PC-3 (cell line): ENCODE measurements at places on chromosomes 4 and X.

DNA sequence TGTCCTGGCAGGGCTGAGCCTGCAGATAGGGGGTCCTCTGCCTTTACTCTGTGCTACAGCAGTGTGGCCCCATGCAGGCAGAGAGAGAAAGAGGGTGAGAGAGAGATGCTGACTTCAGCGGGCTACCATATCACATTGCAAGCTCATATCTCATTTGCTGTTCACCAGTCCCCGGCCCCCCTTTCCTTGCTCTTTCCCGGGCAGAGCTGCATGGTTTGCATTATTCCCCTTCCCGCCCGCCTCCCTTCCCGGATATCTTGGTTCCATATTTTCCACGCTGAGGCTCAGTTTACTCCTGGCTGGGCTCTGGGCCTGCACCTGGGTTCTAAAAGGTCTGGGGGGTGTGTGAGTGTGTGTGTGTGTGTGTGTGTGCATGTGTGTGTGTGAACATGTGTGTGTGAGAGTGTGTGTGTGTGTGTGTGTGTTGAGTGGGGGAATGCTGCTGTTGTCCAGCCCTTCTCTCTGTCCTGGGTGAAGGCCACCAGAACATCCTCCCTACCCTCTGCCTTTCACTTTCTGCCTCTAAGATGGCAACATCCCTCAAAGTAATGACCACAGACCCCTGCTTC lies 63.5 kb downstream of the PJA1 start:
- no peak for DNase-seq

GRCh38 chr4:19739101-19739651 lies 512.5 kb upstream of the SLIT2 start:
- DNase-seq: peak; percentile 84

GRCh38 chrX:19723427-19723826 lies 164.0 kb downstream of the SH3KBP1 start:
- no peak for DNase-seq

DNA sequence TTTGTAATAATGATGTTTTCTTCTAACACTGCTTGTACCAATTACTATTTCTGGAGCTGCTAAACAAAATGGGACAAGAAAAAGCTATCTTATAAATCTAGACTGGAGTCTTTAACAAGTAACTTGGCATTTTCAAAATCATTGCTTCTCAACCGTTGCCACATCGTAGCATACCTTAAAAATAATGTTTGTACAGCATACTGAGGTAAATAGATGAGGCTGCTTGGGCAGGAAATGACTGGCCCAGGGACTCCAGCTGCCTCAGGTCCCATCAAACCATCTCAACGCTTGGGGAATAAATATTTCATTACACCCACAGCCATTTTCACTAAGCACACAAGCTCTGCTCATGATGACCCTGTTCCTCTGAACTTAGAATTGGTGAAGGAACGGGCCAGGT lies 115.1 kb downstream of the SPANXA1 start:
- peak; percentile 77 for DNase-seq

DNA sequence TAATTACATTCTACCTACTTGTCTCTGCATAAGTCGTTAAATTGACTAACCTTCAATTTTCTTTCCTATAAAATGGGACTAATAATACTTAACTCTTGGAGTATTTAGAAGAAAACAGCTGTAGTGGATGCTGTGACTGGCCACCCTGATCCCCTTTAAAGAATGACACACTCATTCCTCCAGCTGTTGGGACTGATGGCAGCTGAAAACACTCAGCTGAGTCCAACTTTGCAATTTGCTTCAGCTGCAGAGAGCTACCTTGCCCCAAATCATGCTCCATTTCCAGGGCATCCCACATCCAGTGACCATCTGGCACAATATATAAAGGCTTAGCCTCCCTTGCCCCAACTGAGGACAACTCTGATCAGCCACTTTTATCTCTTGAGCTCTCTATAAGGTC lies 89.1 kb downstream of the MID1IP1 start:
- DNase-seq: no peak

GRCh38 chr4:57110640-57111511 lies 691 bp upstream of the IGFBP7 start:
- DNase-seq: no peak

DNA sequence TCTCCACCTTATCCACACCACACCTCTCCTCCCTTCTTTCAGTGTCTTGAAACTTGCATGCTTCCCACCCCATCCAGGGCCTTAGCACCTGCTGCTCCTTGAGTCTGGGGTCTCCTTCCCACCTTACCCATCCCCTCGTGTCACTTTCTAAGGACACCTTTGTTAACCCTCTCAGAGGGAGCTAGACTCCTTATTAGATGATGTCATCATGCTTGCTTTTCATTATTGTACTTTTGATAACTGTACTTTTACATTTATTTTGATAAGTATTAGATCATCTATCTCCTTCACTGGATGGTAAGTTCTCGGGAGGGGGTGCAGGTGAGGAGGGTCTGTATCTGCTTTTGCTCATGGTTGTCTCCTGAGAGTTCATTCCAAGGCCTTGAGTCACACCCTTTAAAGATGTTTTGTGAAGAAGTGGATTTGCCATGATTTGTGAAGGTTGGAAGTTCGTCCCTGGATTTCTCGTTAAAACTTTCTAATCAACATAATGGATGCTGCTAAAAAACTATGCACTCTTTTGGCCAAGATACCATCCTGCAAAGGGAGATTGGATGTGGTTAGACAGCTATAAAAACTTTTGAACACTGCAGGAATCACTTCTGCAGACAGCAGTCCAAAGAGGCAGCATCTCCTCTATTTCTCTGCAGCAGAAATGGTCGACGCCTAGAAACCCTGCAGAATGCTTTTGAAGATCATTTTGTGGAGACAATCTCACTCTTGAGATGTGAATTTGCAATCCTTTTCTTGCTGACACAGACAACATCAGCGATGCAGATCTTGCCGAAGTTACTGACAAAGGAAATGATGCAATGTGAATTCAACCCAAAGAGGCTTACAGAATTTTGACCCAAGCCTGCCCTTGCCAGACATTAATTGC lies 69.6 kb downstream of the ENPP6 start:
- DNase-seq: no peak

DNA sequence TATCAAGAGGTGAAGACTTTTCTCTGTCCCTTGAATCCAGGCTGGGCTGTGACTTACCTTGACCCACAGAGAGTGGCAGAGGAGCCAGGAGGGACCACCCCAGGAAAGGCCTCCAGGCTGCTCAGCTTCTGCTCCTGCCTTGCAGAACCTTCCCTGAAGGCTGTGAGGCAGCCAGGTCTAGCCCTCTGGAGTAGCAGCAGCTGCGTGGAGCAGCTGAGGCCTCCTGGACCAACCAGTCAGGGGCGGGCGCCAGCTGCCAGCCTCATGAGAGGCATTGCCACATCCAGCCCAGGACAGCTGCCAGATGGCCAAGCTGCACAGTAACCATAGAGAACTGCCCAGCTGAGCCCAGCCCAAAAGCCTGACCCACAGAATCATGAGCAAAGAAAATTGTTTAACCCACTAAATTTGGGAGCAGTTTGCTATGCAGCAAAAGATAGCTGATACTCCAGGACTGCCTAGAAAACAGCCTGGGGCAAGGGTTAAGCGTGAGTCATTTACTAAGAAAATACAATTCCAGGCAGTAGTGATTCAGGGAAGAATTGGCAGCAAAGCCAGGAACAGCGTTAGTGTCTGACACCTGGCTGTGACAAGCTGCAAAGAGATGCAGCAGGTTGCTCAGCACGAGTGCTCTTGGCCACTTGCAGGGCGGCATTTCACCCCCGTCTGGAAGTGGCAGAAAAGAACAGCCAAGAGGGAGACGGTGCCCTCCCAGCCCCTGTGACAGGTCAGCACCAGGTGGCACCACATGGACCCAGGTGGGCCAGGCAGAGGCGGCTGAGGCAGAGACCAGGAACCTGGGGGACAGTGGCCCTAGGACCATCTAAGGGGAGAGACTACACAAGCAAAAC lies 14.7 kb upstream of the PDE6B start:
- peak; percentile 95 for DNase-seq

DNA sequence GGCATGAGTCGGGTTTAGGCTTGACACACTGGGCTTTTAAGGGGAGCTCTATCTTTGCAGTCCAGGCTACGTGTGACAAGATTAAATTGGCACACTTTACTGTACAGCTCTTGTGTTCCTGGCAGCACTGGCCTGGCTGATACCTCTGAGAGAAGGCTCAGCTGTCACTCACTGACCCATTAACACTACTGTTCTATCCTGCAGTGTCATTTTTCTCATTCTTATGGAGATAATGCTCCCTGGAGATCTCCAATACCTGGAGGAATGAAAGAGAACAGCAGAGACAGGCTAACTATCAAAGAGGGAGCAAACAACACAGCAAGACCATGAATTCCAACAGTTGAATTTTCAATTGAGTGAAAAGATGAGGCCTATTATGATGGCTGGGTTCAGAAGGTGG lies 1.7 kb upstream of the PDHA2 start:
- no peak for DNase-seq

GRCh38 chr4:31787701-31788100 lies 1067.5 kb downstream of the PCDH7 start:
- DNase-seq: no peak

GRCh38 chrX:84221181-84221580 lies 33.2 kb upstream of the RPS6KA6 start:
- no peak for DNase-seq

DNA sequence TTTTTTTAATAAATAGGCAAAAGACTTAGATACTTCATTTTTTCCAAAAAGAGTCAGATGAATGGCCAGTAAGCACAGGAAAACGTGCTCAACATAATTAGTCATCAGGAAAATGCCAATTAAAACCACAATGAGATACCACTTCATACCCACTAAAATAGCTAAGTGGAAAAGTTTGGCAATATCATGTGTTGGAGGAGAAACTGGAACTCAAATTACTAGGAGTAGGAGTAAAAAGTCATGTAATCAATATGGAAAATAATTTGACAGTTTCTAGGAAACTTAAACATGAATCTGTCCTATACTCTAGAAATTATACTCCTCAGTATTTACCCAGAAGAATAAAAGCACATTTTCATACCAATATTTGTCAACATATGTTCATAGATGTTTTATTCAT lies 449.8 kb downstream of the INPP4B start:
- peak; percentile 30 for DNase-seq

DNA sequence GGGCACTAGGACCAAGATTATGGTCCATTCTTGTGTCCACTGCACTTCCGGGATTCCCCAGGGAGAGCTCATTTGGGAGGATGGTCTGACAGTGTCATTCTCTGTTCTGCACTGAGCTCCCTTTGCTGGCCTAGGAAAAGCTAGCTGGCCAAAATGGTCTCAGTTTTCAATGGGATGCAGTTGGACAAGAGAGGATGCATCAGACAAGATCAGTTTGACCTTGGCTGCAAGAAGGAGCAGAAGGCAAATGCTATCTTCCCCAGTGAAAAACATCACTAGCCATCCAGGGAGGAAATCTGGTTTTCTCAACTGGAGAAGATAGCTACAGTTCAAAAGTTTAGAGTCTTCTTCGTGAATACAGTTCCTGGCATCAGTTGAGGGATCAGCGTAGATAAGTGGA lies 221.1 kb downstream of the PTTG2 start:
- no peak for DNase-seq

DNA sequence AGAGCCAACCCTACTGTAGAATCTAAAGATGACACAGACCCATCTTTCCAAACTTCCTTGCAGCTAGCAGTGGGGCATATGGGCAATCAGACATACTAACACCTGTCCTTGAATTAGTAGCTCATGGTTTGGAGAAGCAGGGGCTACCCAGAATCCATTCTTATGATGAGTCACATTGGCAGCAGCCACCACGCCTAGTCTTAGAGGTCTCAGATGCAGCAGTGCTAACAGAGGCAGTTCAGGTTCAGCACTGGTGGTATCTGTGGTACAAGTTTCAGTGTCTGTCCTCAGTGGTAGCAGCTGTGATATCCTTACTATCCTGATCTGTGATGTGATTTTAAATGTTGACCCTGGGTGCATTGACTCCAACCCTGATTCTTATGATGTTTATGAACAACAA lies 68.1 kb downstream of the FRMPD4 start:
- peak; percentile 24 for DNase-seq

DNA sequence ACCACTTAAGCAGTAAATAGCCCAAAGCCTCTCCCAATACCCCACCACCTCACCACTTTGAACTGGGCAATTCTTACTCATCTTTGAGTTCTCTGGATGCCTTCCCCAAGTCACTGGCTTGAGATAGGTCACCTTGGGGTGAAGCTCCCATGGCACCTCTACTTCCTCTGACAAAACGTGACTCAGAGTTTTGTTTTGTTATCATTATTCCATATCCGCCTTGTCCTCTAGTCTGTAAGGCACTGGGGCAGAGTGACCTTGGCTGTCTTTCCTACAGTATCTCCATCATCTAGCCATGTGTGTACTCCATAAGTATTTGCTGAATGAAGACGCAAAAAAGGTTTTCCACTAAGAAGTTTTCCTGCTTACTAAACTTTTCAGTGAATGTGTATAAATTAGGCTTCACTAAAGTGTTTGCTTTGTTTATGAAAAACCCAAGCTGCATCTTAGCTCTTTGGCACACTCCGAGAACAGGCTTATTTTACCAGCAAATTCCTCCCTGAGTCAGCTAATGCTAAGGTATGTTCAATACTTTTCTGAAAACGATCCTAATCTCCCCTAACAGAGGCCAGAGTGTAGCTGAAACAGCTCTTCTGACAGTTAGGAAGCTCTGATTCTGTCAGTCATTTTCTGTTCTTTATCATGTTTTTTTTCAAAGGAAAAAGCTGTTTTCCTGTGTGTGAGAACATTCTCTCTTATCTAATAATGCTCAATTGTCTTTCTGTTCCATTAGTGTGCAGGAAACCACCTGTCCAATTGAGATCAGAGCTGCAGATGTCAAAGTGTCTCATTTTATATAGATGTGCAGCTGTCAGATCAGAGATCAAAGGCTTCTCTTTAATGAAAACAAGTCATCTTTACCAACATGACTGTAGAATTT lies 30.2 kb upstream of the TSPAN5 start:
- DNase-seq: peak; percentile 47

DNA sequence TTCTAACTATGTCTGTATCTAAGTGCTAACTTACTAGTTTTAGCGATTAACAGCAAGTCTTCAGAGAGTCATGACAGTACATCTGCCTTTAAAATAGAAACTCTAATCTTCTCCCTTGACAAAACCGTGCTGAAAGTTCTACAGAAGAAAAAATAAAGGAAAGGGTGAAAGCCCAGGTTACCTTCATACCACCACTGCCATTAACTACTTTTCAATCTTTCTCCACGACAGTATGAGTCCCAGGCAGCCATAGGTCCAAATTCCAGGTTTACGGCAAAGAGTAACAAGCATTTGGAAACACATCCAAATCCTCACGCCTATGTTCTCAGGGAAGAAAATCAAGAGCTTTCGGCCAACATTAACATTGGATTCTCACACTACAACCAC lies 12.4 kb upstream of the ZCCHC13 start:
- no peak for DNase-seq

- DNase-seq: peak; percentile 92
These were observed 169.9 kb upstream of the AADAT start for GRCh38 chr4:170259631-170260153.

DNA sequence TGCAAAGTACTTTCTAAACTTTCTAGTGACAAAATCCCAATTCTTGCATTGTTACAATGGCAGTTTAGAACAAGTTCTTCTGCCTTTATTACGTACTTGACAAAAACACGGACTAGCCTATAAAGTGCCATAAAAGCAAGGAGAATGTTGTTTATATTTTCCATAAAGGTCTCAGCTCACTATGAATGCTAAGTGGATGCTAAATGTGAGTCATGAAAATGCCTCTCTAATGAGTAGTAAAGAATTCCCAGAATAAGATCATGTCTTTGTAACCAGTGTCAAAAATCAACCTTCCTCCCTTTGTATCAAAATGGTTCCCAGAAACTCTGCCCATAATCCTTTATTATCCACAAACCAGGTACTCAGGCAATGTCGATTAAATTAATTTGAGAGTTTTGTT lies 539.8 kb upstream of the SLIT2 start:
- DNase-seq: peak; percentile 71
